ENCODE measurements at places on chromosomes 5 and 9. TPM values are rescaled to one million over a fixed set of nuclear protein-coding genes. Genes with fewer than 3 reads are reported as not detected.

Gene ZMAT2
- 38.8 TPM for total RNA-seq

Gene SHC3
- total RNA-seq = 0.02 TPM

Gene TAF11L10
- total RNA-seq = 0.53 TPM

Gene PCDHGA6
- total RNA-seq = 0.11 TPM

Gene ADGRD2
- not detected for total RNA-seq

Gene IFNA21
- total RNA-seq = not detected

DNA sequence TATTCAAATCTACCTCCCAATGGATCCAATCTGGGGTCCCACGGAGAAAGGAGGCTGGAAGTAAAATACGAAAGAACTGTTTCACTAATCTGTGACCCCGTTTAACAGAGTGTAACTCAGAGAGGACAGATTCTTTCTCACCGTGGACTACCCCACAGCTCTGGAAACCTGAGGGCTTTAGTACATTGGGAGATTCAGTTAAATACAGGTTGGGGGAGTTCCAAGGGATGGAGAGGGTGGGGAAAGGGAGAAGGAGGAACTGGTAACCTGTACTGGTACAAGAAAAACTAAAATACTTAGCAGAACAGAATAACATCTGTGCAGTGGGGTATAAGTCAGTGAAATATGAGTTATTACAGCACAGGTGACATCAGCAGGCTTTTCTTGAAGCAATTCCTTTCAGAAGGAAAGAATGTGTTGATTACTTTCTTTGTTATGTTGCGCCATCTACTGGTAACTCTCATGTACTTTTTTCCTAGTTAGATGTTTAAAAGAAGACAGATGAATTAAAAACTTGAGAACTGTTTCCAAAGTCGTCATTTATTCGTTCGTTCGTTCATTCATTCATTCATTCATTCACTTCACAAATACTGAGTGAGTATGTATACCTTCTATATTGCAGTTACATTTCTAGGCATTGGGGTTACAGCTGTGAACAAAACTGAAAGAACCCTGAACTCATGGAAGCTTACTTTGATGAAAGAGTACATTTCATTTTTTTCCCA is 30.0 kb upstream of the STOM start:
- peak; percentile 49 for DNase-seq
- no peak overlapping the region for H3K27ac ChIP-seq
- H3K27me3 ChIP-seq = no peaks in the 10 kb centered on the region
- H3K36me3 ChIP-seq = no peaks in the 10 kb centered on the region
- no peaks in the 10 kb centered on the region for H3K4me1 ChIP-seq

GRCh38 chr9:128390813-128391711 is 19.9 kb downstream of the URM1 start:
- peaks cover 58% of the 10 kb centered on the region for H3K36me3 ChIP-seq
- no peak overlapping the region for H3K27ac ChIP-seq
- H3K27me3 ChIP-seq = no peaks in the 10 kb centered on the region
- no peak for DNase-seq

DNA sequence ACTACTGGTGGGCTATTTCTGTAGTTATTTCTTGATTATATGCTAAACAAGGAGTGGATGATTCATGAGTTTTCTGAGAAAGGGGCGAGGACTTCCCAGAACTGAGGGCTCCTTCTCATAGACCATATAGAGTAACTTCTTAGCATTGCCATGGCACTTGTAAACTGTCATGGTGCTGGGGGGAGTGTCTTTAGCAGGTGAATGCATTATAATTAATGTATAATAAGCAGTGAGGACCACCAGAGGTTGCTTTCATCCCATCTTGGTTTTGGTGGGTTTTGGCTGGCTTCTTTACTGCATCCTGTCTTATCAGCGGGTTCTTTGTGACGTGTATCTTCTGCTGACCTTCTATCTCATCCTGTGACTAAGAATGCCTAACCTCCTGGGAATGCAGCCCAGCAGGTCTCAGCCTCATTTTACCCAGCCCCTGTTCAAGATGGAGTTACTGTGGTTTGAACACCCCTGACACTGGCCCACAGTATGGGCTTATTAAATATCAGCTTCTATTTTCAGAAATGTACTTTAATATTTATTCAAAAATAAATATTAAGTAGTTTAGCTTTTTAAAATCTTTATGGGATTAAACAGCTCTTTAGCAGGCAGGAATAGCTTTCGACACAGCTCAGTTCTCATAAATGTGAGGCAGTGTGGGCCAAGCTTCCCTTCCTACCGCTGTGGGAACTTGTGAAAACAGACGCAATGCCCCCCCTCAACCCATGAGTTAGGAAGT is 44.4 kb downstream of the GALNT12 start:
- peaks cover 11% of the 10 kb centered on the region for H3K4me1 ChIP-seq
- peak; percentile 61 for DNase-seq
- peaks cover 39% of the 10 kb centered on the region for H3K36me3 ChIP-seq
- H3K27me3 ChIP-seq = no peaks in the 10 kb centered on the region
- H3K27ac ChIP-seq = peak overlapping the region; percentile 86

DNA sequence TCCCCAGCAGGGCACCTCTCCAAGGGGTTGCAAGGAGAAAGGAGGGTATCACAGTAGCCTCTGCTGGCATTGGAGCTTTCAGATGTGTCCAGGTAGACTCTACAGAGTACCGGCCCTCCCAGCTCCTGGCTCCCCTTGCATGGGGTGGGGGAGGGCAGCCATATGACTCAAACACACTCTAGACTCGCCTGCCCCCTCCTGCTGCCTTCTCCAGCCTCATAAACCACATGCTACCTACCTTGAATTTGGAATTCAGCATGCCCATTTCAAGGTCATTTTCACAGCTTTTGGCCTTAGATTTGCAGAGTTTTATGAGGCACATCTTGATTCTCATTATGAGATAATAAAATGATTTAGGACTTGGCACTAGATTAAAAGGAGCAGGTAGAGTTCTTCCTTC is 32.8 kb upstream of the SMIM32 start:
- H3K27ac ChIP-seq = no peak overlapping the region
- no peaks in the 10 kb centered on the region for H3K4me1 ChIP-seq
- DNase-seq = no peak
- H3K4me3 ChIP-seq = no peak overlapping the region
- no peaks in the 10 kb centered on the region for H3K36me3 ChIP-seq

- H3K36me3 ChIP-seq = peaks cover 24% of the 10 kb centered on the region
- peak; percentile 62 for DNase-seq
- no peaks in the 10 kb centered on the region for H3K27me3 ChIP-seq
- no peak overlapping the region for H3K4me3 ChIP-seq
- H3K27ac ChIP-seq = no peak overlapping the region
- H3K4me1 ChIP-seq = peaks cover 15% of the 10 kb centered on the region
Measured at GRCh38 chr5:140239939-140240700, 62.8 kb downstream of the PFDN1 start.

GRCh38 chr9:112233769-112234168 is 58.7 kb upstream of the SUSD1 start:
- H3K27ac ChIP-seq = no peak overlapping the region
- no peak overlapping the region for H3K4me3 ChIP-seq
- H3K4me1 ChIP-seq = no peaks in the 10 kb centered on the region
- H3K36me3 ChIP-seq = peaks cover 44% of the 10 kb centered on the region
- H3K27me3 ChIP-seq = no peaks in the 10 kb centered on the region

DNA sequence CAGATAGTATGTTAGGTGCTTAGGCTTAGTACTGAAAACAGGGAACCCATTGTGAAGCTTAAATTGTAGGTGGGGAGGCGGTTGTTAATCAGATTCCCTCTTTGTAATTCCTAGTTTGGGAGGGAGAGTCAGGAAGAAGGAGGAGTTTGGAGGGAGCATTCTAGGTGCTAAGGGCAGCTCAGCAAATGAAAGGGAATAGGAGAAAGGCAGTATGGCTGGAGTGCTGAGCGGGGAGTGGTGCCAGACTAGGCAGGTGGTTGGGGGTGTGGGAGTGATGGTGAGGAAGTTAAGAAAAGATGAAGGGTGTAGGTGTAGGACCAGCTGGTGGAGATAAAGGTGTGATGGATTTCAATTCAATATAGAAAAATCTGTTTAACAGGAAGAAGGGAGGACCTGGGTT is 11.1 kb upstream of the GARNL3 start:
- H3K27me3 ChIP-seq = peaks cover 10% of the 10 kb centered on the region
- DNase-seq = no peak
- no peak overlapping the region for H3K27ac ChIP-seq
- no peak overlapping the region for H3K4me3 ChIP-seq

GRCh38 chr5:100800562-100800961 is 102.5 kb downstream of the ST8SIA4 start:
- DNase-seq = no peak
- H3K36me3 ChIP-seq = no peaks in the 10 kb centered on the region
- H3K4me1 ChIP-seq = no peaks in the 10 kb centered on the region
- no peak overlapping the region for H3K4me3 ChIP-seq
- no peak overlapping the region for H3K27ac ChIP-seq
- H3K27me3 ChIP-seq = no peaks in the 10 kb centered on the region

DNA sequence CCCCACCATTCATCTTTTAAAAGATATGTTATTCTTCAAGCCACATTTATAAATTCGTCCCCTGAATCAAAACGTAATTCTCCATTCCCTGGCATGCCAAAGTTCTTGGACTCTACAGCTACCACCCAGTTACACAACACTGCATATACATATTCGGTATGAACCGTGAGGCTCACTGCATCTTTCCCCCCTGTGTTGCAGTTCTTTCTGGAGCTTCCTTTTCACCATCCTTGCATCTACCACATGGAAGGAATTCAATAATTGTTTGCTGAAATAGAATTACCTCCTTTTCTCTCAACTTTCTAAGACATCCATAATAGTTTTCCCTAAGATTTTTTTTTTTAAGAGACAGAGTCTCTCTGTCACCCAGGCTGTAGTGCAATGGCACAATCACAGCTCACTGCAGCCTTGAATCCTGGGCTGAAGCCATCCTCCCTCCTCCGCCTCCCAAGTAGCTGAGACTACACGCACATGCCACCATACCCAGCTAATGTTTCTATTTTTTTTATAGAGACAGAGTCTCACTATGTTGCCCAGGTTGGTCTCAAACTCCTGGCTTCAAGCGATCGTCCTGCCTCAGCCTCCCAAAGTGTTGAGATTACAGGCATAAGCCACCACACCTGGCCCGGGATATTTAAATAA is 3.3 kb downstream of the LPAR1 start:
- no peaks in the 10 kb centered on the region for H3K27me3 ChIP-seq
- no peak overlapping the region for H3K27ac ChIP-seq
- no peaks in the 10 kb centered on the region for H3K4me1 ChIP-seq
- no peak for DNase-seq

DNA sequence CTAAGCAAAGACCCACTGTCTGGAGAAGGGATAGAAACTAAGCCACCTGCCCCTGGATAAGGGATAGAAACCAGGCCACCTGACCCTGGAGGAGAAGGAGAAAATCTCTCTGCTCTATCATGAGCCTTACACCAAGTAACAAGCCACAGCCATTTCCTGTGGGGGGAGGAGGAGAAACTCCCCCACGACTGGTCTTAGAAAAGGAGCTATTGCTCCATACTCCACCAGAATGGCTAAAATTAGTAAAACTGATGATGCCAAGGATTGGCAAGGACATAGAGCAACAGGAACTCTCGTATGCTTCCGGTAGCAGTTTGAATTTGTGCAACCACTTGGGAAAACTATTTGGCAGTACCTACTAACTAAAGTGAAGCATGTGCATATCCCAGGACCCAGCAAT is 70.8 kb downstream of the ACTL7B start:
- H3K4me3 ChIP-seq = no peak overlapping the region
- H3K27me3 ChIP-seq = peaks cover 33% of the 10 kb centered on the region
- H3K4me1 ChIP-seq = no peaks in the 10 kb centered on the region
- no peak overlapping the region for H3K27ac ChIP-seq
- no peaks in the 10 kb centered on the region for H3K36me3 ChIP-seq
- no peak for DNase-seq
